ENCODE measurements at places on chromosomes 5 and 9.

GRCh38 chr9:16052757-16053530 lies 500.1 kb downstream of the CCDC171 start:
- DNase-seq: no peak

DNA sequence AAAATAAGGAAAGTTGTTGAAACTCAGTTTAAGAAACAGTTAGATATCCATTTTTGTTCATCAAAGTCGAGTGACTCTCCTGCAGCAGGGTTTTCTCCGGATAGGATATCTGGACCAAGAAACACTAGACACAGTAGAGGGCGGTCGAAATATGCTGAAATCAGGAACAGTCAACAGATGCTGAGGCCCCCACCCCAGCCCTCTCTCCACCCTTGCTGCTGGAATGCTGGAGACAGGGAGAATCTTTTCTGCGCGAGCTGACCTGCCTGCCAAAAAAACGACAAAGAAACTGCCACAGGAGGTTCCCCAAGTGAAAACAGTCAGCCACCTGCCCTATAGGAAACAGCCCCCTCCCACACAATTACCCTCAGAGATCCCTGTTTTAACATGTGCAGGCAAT lies 4.3 kb upstream of the IL13 start:
- no peak for DNase-seq

DNA sequence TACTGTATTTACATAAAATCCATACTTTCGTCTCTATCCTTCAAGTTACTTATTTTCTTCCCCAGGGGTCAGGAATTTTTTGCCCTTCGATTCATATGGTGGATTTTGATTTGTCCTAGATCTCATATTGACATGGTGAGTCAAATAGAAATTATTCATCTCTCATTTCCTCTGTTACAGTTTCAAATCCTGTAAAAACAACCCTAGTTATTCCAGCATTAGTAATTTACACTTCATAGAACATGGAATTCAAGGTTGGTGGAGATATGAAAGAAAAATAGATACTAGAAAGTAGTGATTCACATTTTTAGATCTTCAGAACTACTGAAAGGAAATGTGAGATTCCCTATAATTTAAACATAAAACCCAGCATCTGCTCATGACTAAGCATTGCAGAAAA lies 1331.0 kb upstream of the CDH9 start:
- DNase-seq: no peak

DNA sequence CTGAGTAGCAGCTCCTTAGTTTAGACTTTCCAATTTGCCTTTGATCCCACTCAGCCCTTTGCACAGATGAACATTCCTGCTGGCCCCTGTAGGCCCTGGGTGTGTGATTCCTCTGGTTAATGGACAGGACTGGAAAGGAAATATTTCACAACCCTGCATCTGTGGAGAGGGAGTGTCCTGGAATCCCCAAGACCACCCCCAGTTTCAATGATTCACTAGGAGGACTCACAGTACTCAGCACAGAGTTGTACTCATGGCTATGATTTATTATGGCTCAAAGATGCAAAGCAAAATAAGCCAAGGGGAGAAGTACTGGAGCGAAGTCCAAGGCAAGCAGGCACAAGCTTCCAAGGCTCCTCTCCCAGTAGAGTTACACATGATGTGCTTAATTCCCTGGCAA lies 42.4 kb upstream of the TJP2 start:
- DNase-seq: no peak

DNA sequence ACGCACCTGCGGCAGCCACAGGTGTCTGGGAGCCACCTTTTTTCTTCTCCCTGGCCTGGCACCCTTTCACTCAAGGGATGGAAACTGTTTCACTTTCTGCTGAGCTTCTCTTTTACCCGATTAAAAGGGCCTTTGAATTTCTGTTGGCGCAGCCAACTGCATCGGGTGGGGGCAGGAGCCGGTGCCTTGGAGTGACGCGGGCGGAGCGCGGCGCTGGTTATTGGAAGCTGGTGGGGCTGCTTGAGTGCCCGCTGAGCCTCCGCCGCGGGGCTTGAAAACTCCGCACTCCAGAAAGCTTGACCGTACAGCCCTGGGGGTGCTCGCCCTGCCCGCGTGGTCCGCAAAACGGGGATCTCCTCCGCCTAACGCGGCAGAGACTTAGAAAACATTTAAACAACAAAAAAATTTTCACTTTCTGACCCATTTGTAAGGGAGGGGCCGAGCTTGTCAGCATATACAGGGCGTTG lies 52.0 kb upstream of the TJP2 start:
- DNase-seq: peak; percentile 42

GRCh38 chr9:34179213-34180136 lies 632 bp downstream of the UBAP1 start:
- DNase-seq: no peak

GRCh38 chr9:14343261-14344031 lies 29.5 kb upstream of the NFIB start:
- no peak for DNase-seq

GRCh38 chr9:135669616-135670285 lies 6.6 kb downstream of the LCN9 start:
- no peak for DNase-seq

- no peak for DNase-seq
Measured at GRCh38 chr9:99663856-99664255, 157.8 kb upstream of the NR4A3 start.

GRCh38 chr5:54835647-54836046 lies 149.7 kb downstream of the ESM1 start:
- DNase-seq: no peak

GRCh38 chr9:4235871-4236804 lies 63.7 kb downstream of the GLIS3 start:
- no peak for DNase-seq

GRCh38 chr9:34517185-34517584 lies 5.6 kb downstream of the ENHO start:
- no peak for DNase-seq

- DNase-seq: no peak
Measured at GRCh38 chr5:126208691-126209090, 214.5 kb upstream of the GRAMD2B start.

DNA sequence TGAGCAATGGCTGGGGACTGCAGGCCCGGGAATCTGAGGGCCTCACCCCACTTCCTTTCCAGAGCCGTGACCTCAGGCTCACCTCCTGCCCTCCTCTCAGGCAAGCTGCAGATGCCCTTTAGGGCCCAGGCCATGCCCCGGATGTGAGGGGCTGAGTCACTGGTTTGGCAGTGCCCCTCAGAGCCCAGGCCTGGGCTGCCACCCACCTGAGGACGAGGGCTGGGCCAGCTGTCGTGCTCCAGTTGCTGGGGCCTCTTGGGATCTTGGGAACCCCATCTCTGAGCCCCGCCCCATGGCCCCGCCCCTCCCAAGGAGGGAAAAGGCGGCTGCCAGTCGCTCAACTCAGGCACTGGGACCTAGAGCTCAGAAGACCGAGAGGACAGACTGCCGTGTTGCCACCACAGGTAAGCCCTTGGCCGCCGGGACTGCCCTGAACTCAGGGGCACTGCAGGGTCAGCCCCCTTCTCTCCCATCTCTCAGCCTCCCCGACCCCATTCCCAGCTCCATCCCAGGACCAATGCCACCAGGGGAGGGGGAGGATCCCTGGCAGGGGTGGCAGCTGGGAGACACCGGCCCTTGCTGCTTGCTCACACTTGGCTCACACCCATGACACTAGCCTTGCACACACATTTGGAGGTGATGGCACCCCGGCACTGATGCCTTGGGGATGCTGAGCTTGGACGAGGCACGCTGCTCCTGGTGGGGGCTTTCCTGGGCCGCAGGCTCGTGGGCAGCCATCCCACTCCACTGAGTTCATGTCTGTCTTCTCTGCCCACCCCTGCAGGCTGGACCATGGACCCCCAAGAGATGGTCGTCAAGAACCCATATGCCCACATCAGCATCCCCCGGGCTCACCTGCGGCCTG lies at the start of gene CYSRT1:
CYSRT1 (plus strand) TSS at position 345 of the 865 bp plus-strand sequence; CDS start at position 793, 448 bp downstream.
- peak; percentile 55 for DNase-seq

- DNase-seq: no peak
Measured at GRCh38 chr5:1834721-1835429, 33.7 kb downstream of the NDUFS6 start.

DNA sequence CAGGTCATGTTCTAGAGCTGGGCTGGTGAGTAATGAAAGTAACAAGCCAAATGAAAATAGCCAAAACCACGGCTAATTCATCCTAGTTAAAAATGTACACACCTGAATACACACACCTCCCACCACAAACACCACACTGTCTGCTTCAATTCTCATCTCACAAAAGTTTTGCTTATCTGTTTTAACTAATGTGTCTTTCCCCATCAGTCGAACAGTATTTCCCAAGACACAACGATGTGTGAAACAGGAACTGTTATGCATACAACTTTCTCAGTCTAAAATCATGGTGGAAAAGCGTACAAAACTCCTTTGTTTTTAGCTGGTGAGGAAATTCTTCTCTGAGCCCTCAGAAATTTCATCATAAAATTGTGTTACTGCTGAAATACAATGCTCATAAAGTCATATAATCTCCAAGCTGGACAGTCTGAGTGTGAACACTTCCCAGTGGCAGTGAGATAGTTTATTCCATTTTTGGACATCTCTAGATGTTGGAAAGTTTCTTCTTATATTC lies 242.4 kb downstream of the EFNA5 start:
- no peak for DNase-seq

- DNase-seq: no peak
Measured at GRCh38 chr9:115764645-115765044, 388.9 kb upstream of the PAPPA start.

GRCh38 chr9:19156805-19157204 lies 29.5 kb upstream of the PLIN2 start:
- DNase-seq: no peak

DNA sequence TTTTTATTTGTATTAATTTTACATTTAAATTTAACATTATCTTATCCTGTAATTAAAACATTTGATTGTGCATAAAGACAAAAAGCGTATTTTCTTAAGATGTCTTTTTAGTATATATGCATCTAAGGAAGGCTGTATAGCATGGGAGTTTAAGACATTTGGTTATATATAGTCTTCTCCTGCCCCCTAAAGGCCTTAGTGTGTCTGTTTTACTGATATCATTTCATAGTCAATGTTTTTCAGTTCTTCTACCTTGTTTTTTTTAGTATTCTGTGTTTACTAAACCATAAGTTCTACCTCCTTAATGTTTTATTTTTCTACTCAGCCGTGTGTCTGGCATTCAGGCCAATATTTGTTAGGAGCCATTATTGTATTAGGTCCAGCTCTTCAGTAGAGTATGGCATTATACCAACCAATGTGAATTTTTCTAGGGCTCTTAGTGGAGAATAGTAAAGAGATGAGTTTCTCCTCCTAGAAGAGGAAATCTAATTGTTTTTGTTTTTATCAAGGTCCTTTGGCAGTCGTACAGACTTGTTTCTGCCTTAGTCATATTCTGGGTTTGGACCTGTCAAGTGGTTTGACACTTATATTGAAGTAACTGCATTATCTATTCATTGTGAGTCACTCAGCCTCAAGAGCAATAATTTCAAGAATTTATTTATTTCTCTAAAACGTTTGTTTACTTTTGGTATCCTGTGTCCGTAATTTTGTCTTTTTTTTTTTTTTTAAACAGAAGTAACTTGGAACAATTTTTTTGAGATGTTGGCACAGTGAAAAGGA lies 74.8 kb downstream of the SLF1 start:
- no peak for DNase-seq

DNA sequence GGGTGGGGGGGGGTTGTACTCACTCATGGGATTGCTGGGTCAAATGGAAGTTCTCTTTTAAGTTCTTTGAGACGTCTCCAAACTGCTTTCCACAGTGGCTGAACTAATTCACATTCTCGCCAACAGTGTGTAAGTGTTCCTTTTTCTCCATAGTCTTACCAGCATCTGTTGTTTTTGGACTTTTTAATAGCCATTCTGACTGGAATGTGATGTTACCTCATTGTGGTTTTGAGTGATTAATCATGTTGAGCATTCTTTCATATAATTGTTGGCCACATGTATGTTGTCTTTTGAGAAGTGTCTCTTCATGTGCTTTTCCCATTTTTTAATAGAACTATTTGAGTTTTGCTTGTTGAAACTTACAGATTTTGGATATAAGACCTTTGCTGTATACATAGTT lies 94.9 kb upstream of the PLPPR1 start:
- no peak for DNase-seq

DNA sequence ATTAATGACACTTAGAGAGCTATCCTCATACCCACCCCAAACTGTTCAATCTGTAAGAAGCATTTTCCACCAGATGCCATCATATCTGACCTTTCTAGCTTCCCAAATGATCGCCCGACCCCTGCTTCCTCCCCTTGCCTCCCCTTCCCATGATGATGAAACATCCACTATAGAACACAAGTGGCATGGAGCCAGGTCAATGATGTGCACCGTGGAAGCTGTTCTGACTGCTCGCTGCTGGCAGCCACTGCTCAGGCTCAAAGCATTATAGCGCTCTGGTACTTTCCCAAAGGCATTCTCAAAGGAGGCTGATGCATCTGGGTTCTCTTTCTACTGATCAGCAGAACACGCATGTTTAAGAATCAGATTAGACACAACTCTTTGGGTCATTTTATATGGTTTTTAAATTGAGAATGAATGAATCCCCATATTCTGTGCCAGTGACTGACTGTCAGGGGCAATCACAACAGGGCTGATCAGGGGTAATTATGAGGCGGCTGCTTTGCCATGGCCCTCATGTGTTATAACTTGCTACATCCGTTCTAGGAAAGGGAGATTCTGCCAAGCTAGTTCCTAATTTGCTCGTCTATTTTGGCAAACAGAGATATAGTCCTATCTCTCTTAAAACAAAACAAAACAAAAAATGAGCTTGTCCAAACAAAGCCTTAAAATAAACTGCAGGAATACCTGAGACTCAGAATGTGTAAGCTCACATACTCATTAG lies 343.7 kb downstream of the ENC1 start:
- no peak for DNase-seq

- no peak for DNase-seq
Measured at GRCh38 chr9:16767366-16767765, 103.1 kb downstream of the BNC2 start.

DNA sequence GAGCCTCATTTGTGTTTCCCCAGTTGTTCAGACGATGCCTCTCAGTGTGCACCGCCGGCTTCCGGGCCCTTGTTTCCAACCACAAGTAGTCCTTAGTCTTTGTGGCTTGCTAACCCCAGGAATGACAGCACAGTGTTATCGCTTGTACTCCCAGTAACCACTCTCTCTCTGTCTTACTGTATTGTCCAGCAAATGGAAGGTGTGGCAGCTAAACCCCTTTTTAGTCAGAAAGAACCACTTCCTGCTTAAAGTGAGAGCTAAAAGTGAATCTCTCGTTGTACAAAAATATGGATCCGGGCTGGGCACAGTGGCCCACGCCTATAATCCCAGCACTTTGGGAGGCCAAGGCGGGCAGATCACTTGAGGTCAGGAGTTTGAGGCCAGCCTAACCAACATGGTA lies 61.3 kb downstream of the ENC1 start:
- DNase-seq: peak; percentile 55

DNA sequence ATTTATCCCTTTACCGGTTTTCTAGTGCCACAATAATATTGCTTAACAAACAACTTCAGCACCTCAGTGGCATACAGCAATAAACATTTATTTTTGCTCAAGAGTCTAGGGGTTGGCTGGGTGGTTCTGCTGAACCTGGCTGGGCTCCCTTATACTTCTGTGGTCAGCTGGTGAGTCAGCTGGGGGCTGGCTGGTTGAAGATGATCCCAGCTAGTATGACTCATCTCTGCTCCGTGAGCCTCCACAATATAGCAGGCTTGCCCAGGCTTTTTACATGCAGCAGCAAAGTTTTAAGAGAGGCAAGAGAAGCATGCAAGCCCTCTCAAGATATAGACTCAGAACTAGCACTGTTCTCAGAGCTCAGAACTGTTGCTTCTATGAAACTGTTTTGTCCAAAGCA lies 523.5 kb upstream of the CLINT1 start:
- DNase-seq: peak; percentile 51

Measured in stimulated activated naive CD8-positive, alpha-beta T cell treated with anti-CD3 and anti-CD28 coated beads, Interleukin-15, Interleukin-2, amounts not matched to agents 100 U/mL and 50 U/mL, for 24 hours (primary cell).